ENCODE measurements at places on chromosomes 11 and 22.

DNA sequence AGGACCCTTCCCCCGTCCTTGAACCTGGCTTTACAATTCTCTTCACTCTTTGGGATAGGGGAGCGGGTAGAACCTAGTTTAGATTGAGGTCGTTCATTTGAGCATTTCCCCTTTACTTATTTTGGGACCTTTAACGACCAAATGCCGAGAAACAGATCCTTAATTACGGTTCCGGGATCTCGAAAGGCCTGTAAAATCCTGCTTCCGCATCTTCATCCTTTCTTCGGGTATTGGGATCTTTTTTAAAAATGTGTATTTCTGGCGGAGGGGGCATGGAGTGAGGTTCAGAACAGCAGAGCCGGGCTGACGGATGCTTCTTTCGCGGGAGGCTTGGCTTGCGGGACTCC lies 395 bp upstream of the HIPK3 start:
- DNase-seq: peak; percentile 77

- no peak for DNase-seq
These were observed 357.6 kb downstream of the BRD1 start for GRCh38 chr22:49469896-49470740.

DNA sequence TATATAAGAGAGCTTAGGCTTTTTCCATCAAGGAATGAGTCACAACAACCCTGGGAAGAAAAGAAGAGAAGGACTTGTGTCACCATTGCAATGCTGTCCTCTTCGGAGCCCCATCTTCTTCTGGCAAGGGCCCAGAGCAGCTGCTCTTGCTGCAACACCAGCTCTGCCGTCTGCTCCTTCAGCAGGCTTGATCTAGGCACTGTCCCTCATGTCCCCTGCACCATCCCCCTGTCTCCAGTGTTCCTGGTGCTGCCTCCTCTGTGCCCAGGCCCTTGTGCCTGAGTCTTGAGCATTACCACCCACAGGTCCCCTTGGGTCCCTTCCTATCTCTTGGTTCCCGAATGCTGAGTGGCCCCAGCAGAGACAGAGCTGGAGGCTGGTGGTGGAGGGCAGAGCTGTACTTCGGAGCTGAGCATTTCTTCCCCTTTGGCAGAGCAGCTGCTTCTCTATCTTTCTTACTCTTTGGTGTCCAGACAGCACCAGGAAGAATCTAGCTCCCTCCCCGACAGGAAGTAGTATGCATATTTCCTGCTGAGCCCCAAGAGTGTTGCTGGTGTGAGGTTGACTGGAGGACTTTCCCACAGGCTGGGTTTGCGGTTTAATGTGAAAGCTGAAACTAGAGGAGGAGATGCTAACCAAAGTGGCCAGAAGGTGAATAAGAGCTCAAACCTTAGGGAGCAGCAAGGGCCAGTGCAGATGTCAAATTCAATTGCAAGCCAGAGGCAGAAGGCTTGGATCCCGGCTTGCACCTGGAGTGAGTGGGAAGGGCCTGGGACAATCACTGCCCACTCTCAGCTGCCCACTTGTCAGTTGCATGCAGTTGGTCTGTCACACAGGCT lies 27.8 kb downstream of the WEE1 start:
- peak; percentile 94 for DNase-seq

DNA sequence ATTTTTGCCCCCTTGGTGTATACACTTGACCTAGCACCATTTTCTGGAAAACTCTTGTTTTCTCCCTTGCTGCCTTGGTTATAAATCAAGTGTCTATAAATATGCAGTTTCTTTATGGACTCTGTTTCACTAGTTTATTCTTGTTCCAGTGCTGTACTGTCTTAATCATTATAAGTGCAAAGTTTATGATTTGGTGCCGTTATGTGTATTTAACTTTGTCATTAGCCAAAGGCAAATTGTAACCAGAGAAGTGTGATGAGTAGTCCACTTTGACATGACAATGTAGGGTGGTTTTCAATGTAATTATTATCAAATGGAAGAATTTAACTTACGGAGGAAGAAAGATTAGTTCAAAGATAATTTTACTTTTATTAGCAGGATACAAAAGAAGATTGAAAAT lies 40.3 kb downstream of the SPECC1L start:
- DNase-seq: no peak

DNA sequence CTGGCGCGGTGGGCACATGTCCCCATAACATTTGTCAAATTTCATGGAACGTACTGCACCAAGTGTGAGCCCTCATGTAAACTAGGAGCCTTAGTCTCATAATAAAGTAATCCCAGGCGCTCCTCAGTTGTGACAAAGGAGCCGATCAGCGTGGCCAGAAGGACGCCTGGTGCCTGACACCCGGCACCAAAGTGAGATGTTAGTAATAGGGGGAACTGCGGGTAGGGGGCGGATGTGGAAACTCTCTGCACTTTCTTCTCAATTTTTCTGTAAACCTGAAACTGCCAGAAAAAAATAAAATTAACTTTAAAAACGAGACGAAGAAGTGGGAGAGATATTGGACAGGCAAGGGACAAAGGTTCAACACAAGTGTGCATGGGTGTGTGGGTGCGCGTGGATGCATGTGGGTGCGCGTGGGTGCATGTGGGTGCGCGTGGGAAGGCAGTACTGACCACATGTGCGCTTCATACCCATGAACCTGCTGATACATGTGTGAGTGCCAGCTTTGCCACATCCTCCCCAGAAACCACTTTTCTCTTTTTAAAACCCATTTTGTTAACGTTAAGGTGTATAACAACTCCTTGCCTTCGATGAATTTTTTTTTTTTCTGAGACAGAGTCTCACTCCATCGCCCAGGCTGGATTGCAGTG lies 55.4 kb upstream of the LINC01488 start:
- DNase-seq: no peak

DNA sequence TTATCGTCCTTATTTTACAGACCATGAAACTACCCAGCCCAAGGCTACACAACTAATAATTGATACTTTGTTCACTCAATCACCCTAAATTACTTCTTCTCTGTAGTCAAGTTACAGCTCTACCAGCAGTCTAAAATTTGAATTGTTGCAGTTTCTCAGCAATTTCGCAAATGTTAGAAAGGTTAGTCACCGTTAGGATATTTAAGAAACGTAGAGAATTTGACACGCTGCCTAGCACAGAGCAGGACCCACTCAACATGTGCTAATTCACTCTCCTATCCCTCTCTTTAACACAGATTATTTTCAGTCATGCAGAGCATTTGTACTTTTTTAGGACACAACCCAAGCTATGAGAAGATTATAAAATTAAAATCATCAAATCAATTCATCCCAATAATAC lies 771.1 kb upstream of the LUZP2 start:
- no peak for DNase-seq

DNA sequence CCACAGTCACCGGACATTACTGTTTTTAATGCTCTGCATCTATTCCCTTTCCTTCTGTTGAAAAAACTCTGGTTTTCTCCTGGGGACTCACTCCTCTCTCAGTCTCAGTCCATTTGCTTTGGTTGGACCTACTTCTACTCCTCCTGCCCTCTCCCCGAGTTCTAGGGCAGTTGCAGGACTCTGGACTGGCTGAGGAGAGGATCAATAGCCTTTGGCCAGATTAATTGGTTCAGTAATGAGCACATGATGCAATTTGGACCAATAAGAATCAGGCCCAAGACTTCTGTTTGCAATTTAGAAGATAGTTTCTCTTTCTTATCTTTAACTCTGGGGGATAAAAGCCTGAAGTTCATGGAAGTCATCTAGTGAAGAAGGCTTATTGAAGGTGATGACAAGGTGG lies 15.3 kb upstream of the TPH1 start:
- DNase-seq: no peak

DNA sequence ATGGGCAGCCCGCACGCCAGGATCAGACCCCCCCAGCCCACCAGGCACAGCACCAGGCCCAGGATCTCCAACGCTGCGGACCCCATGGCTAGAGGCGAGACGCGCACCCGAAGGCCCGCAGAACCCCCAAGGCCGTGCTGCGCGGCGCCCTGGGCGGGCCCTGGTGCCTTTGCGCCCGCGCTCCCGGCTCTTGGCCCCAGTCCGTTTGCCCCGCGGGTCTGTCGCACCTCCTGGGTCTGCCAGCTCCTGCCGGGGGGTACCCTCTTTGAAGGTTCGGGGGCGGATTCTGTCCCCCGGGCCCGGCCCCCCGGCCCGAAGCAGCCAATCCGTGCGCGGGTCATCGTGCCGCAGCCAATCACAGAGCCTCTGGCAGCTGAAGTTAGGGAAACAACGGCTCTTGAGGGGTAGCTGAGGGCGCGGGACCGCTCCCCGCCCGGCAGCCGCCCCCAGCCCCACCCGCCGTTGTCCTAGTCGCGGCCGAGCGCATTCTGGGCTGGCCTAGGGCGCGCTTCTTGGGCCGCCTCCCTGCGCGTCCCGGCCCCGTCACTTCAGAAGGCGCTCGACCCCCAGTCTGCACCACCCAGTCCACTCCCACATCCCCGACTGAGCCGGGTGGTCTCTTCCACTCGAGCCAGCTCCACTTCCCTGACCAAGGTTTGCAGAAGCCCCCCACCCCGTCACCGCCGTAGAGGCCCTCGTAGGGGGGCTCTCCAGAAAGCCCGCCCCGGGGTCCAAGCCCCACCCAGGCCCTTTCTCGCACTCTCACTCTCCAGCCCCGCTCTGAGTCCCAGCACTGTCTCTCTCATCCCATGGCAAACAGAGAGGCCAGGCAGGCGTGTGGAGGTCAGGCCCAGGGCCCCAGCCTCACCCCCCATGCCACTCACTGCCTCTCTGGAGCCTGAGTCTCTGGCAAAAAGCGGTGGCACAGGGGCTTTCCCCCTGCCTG lies at the start of gene CLDN5:
TSS of gene CLDN5 (minus strand) at position 241 of the 946 bp plus-strand sequence. CDS start at position 86, 155 bp downstream.
- no peak for DNase-seq
